Dorsolateral prefrontal cortex (tissue), 122 donors: ENCODE measurements at places on chromosomes 4 and X. TPM values are rescaled to one million over a fixed set of nuclear protein-coding genes. Genes with fewer than 3 reads are reported as not detected.

The PNMA6F gene
- total RNA-seq, result 8.2 TPM

The TMPRSS11F gene
- total RNA-seq, result not detected

The MSANTD1 gene
- 6.2 TPM for total RNA-seq

The RHOXF1 gene
- 3.2 TPM for total RNA-seq

The GAGE12F gene
- total RNA-seq, result not detected

The CT55 gene
- total RNA-seq, result not detected

The FAAH2 gene
- 3.3 TPM for total RNA-seq

The MAGEC1 gene
- not detected for total RNA-seq

The SYTL4 gene
- 18.1 TPM for total RNA-seq

The PLP1 gene
- 2,497 TPM for total RNA-seq
